T-helper 1 cell treated with Interleukin-12 subunit alpha and Interleukin-12 subunit beta and Interleukin-4 antibody, amounts not matched to agents 30 ng/mL and 1 ng/mL, for 36 hours (primary cell): ENCODE measurements at places on chromosomes 13 and 19. TPM values are rescaled to one million over a fixed set of nuclear protein-coding genes. Genes with fewer than 3 reads are reported as not detected.

Gene FOSB
- total RNA-seq: 5.5 and 6.4 TPM in 2 replicates

Gene ATP8A2
- 1.7 and 1.9 TPM in 2 replicates for total RNA-seq

Gene FPR2
- not detected in 2 replicates for total RNA-seq

Gene NLRP9
- not detected in 2 replicates for total RNA-seq

Gene PRDX2
- total RNA-seq: 300 and 302 TPM in 2 replicates

Gene SIGLEC5
- not detected in 2 replicates for total RNA-seq

Gene SYT3
- total RNA-seq: not detected in 2 replicates

Gene FIZ1
- 14.9 and 15.5 TPM in 2 replicates for total RNA-seq

Gene C13orf42
- total RNA-seq: not detected in 2 replicates

Gene NLRP5
- total RNA-seq: not detected in 2 replicates

Gene SLC35E1
- total RNA-seq: 54.8 and 63.4 TPM in 2 replicates

Gene STOML3
- not detected in 2 replicates for total RNA-seq

Gene PBX4
- total RNA-seq: 68.2 and 72.1 TPM in 2 replicates

Gene ZNF571
- total RNA-seq: 0.59 and 1.2 TPM in 2 replicates

Gene ZNF284
- 2.0 and 2.2 TPM in 2 replicates for total RNA-seq

Gene PSMC4
- 162 and 163 TPM in 2 replicates for total RNA-seq

Gene ZIC2
- total RNA-seq: 1.7 and 2.1 TPM in 2 replicates

Gene PALM3
- total RNA-seq: not detected in 2 replicates

Gene FAM124A
- total RNA-seq: 0.61 and 0.76 TPM in 2 replicates

Gene OLFM4
- not detected in 2 replicates for total RNA-seq

Gene DMKN
- not detected in 2 replicates for total RNA-seq

Gene CCDC169
- total RNA-seq: not detected in 2 replicates

Gene CDX2
- not detected in 2 replicates for total RNA-seq

Gene PDE4A
- 59.3 and 61.9 TPM in 2 replicates for total RNA-seq

Gene NDUFB7
- 107 and 121 TPM in 2 replicates for total RNA-seq

Gene ZNF324
- 10.6 and 12.6 TPM in 2 replicates for total RNA-seq

Gene KLF2
- 175 and 177 TPM in 2 replicates for total RNA-seq

Gene HSD17B14
- total RNA-seq: 1.3 TPM in 2 replicates

Gene PGPEP1
- total RNA-seq: 27.6 and 29.2 TPM in 2 replicates

Gene CBY2
- not detected in 2 replicates for total RNA-seq

Gene PROZ
- 0.15 TPM in 1 of 2 replicates, not detected in the other for total RNA-seq

Gene SMAD9
- 0.02 TPM in 1 of 2 replicates, not detected in the other for total RNA-seq

Gene CGB1
- not detected in 2 replicates for total RNA-seq

Gene GAPDHS
- not detected in 2 replicates for total RNA-seq

Gene PEAK3
- total RNA-seq: 1.2 TPM in 2 replicates

Gene SLITRK5
- not detected in 2 replicates for total RNA-seq

Gene TUBA3C
- not detected in 2 replicates for total RNA-seq

Gene PNMA8A
- total RNA-seq: not detected in 2 replicates

Gene STAP2
- 14.8 and 19.1 TPM in 2 replicates for total RNA-seq

Gene PDX1
- total RNA-seq: not detected in 2 replicates

Gene ZNF112
- not detected in 2 replicates for total RNA-seq

Gene KCNC3
- 16.0 and 17.2 TPM in 2 replicates for total RNA-seq

Gene ZNF473
- 9.6 and 10.4 TPM in 2 replicates for total RNA-seq

Gene APBA3
- total RNA-seq: 63.4 and 67.9 TPM in 2 replicates

Gene RFPL4AL1
- not detected in 2 replicates for total RNA-seq

Gene CEACAM19
- 0.37 and 0.78 TPM in 2 replicates for total RNA-seq

Gene ZNF615
- total RNA-seq: 9.4 and 10.2 TPM in 2 replicates
